ENCODE measurements at places on chromosomes 16 and 17.

- DNase-seq: no peak
Observed at GRCh38 chr17:59506894-59507726, 58.3 kb upstream of the DHX40 start.

- DNase-seq: no peak
Observed at GRCh38 chr16:49567950-49568349, 194.3 kb downstream of the C16orf78 start.

- peak; percentile 95 for DNase-seq
Observed at GRCh38 chr16:14501331-14502255, 128.5 kb downstream of the PARN start.

- DNase-seq: peak; percentile 76
Observed at GRCh38 chr17:32495359-32496231, 8.8 kb downstream of the CDK5R1 start.

GRCh38 chr16:30527635-30528178, 1.3 kb upstream of the ZNF768 start:
- DNase-seq: no peak

DNA sequence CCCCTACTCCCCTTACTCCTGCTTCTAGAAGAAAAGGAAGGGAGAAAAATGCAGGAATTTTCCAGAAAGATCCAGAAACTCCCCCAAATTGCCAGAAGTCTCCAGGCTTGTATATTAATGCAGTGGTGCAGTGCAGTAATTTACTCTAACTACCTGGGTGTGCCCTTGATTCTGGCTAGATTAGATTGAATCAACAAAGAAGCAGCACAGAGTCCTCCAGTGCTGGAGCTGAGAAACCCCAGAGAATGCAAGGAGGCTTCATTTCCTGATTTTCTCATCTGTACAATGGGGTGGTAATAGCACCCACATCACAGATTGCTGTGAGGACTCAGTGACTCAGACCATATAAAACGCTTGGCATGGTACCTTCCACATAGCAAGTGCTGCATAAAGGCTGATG, 247.3 kb upstream of the RPL38 start:
- no peak for DNase-seq

GRCh38 chr17:32350666-32351418, 885 bp downstream of the ZNF207 start:
- DNase-seq: no peak

GRCh38 chr17:40699371-40699770, 4.2 kb downstream of the KRT24 start:
- no peak for DNase-seq

DNA sequence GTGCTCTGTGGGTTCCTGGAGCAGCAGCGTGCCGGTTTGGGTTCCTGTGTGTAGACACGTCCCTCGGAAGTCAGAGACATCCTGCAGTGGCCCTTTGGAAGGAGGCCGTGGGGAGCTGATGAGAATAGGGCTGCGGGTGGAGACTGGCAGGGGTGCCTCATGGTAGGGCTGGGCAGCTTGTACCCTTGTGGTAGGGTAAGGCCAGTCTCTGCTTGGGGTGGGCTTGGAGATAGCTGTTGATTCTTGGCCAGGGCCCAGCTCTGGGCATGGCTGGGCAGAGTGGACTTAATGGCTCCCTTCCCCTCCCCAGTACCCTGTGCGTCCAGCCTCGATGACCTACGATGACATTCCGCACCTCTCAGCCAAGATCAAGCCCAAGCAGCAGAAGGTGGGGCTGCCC, 10.6 kb downstream of the POLR3E start:
- DNase-seq: no peak

DNA sequence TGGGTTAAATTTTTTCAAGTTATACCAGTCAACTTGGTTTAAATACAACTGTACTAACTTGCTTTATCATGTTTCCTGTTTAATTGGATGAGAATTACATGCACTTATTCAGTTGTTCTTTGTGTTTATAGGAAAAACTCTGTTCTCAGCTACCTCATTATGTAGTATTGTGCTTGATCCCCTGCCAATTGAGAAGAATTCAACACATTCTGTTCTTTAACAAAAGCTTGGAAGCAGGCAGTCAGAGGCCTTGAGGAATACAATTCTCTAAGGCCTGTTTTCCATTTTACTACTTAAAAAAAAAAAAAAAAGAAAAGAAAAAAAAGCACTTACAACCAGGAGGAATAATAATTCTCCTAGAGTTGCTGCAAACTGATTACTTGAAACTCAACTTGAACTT, 60.6 kb upstream of the CMIP start:
- DNase-seq: no peak

- DNase-seq: no peak
Observed at GRCh38 chr16:48949636-48950035, 332.0 kb downstream of the CBLN1 start.

DNA sequence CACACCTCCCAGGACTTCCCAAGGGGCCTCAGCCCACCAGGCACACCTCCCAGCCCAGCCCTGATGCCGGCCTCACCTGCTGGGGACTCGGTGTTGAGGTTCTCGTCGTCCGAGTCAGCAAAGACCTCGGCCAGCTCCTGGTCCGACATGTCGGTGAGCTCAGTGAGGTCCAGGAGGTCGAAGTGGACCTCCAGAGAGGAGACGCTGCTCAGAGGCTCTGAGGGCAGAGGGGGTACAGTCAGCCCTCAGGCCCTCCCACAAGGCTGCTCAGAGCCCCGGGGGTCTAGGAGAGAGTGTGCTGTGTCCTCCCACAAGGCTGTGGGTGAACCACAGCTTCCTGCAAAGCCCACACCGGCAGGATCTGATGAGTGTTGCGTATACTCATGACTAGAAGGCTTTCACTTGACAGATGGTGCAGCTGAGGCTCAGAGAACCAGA, 10.5 kb downstream of the DBNDD1 start:
- DNase-seq: no peak

DNA sequence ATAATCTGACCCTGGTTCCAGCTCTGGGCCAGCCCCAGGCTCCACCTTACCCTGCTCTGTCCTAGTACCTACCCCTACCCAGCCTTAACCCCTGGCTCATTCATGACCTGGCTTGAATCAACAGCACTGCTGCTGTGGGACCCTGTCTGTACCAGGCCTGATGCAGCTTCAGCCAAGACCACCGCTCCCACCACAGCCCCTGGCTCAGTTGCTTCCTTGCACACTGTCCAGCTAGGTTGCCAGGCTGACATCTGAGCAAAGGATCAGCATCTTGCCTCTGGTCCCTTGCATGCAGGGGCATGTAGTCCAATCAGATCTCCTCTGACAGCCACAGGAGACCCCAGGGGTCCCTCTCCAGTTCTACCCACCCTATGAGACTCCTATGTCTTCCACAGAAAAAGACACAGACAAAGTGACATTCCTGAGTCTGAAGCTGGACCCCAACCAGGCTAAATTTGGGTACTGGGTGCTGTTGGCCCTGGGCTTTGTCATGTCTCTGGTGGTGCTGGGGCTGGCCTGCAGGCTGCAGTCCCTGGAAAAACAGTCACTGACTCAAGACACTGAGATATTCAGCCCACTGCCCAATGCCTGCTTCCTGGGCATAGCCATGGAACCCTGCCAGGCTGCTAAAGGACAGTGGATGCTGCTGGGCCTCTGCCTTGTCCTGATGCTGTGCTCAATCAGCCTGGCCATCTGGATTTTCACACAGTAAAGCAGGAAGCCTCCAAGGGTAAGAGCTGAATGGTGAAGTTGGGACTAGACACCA, 3.9 kb upstream of the KCNH6 start:
- DNase-seq: no peak

DNA sequence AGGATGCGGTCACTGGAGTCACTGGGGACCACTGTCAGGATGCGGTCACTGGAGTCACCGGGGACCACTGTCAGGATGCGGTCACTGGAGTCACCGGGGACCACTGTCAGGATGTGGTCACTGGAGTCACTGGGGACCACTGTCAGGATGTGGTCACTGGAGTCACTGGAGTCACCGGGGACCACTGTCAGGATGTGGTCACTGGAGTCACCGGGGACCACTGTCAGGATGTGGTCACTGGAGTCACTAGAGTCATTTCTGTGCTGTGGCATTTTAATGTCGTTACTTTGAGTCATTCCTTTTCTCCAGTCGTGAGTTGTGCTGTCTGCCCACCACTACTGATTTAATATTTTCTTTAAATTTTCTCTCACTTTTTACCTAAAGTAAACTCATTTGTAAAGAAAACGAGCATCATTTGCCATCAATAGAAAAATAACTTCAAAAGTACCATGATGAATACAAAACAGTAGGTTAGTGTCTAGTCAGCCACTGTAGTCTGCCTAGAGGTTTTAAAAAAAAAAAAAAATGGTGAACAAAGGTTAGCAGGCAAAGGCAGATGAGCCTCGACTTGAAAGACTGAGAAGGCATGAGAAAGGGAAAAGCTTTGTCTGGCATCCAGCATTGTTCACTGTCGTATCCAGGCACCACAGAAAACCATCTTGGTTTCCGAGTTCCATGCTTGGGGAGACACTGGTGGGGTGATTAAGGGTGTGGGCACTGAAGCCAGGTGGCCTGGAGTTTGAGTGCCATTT, 346.6 kb downstream of the SNX29 start:
- DNase-seq: no peak

- peak; percentile 39 for DNase-seq
Observed at GRCh38 chr16:47069841-47070584, 73.7 kb downstream of the NETO2 start.

DNA sequence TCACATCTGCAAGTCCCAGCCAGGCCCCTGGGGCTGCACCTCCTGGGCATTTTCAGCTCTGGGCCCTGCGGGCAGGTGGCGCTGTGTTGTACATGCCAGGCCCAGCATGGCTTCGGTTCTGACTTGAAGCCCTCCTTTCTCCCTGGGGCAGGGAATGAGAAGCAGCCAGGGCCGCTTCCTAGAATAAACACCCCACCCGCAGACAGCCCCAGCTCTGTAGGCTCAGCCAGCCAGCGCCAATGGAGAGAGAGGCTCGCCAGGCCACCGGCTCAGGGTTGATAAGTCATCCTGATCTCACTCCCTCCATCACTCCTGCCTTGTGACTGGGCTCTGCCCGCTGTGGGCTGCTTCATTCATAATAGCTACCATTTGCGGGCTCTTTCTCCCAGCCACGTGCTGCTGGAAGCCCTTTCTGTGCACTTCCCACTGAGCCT, 6.0 kb upstream of the GLIS2 start:
- DNase-seq: peak; percentile 47

- DNase-seq: no peak
Observed at GRCh38 chr16:30413112-30413806, 5.9 kb downstream of the ZNF771 start.

GRCh38 chr16:19481296-19481695, 40.6 kb downstream of the GDE1 start:
- DNase-seq: no peak

DNA sequence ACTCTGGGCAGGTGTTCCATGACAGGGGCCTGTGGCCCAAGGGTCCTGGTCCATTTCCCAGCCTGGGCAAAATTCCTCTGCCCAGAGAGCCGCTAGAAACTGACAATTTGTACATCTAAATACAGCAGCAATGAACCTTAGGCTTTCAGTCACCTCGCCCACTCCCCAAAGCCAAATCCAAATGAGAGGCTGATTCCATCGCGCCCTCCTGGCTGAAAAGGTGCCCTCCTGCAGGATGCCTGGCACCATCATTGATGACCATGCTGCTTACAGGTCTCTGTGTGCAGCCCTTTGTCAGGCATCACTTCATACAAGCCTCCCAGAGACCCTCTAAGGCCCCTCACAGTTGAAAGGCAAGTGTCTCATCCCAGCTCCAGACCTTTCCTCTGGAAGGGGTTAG, 114.7 kb downstream of the C16orf78 start:
- no peak for DNase-seq

DNA sequence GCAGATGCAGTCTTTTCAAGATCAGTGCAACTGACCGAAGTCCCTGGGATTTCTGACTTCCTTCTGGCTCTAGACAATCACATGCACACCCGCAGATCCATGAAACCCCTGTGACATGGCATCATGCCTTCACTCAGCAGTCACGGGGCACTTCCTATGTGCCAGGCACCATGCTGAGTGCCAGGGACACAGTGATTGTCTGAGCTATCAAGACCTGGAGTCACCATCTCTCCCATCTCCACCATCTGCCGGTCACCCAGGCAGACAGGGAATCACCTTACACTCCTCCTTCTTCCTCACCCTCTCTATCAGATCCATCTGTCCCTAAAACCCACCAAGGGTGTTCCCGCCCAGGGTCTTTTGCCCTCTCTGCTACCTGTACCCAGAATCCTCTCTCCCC, 5.3 kb downstream of the BEAN1 start:
- DNase-seq: no peak

GRCh38 chr16:2776500-2777139, 460 bp downstream of the ELOB start:
- no peak for DNase-seq

- DNase-seq: no peak
Observed at GRCh38 chr17:78555746-78556401, 21.3 kb downstream of the DNAH17 start.

- DNase-seq: no peak
Observed at GRCh38 chr16:79765431-79765830, 164.9 kb upstream of the MAF start.

DNA sequence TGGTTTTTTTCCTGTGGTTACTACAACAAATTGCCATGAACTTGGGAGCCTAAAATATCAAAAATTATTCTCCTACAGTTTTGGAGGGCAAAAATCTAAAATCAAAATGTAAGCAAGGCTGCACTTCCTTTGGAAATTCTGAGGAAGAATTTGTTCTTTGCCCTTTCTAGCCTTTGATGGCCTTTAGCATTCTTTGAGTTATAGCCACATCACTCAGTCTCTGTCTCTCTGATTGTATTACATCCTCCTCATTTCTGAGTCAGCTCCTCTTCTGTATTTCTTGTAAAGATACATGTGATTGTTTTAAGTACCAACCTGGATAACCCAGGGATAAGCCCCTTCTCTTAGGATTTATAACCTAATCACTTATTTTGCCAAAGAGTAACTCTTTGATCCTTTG, 282.0 kb downstream of the BCAS3 start:
- DNase-seq: no peak

- DNase-seq: no peak
Observed at GRCh38 chr17:42759982-42760651, 910 bp upstream of the RAMP2 start.

DNA sequence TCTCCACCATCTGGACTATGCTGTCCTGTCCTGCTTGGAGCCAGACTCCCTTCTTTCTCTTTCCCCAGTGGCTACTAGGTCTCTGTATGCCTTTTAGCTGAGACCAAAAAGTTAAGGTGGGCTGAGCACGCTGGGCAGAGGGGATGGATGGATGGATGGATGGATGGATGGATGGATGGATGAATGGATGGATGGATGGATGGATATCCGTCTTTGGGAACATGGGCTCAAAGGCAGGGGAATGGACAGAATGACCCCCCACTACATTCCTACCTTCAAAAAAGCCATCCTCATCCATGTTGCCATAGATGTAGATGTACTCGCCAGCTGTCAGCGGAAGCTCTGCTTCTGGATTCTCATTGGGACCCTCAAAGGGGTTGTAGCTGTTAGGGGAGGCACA, 12.8 kb downstream of the TSPOAP1 start:
- no peak for DNase-seq

- no peak for DNase-seq
Observed at GRCh38 chr17:78042542-78042941, 84.0 kb downstream of the TNRC6C start.

GRCh38 chr16:74923766-74924460, 61.0 kb downstream of the WDR59 start:
- no peak for DNase-seq

All from tibial artery (tissue), 4 donors.